NCI-H146 (cell line): ENCODE measurements at places on chromosomes 4 and X.

DNA sequence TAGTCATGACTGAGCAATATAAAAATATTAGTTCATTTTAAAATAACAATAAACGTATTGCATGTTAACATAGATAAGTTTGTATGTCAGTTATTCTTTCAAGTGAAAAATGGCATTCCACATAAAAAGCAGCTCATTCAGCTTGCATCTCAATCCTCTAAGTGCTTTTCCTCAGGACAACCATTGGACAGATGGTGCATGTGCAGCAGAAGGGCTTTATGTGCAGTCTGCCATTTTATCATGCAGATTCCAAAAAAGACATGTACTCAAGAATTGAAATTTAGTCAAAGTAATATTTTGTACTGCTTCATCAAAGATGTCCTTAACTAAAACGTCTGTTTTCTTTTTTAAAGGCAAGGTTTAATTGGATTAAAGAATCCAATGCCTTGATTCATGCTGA lies 93.4 kb downstream of the RS1 start:
- no peak for DNase-seq

DNA sequence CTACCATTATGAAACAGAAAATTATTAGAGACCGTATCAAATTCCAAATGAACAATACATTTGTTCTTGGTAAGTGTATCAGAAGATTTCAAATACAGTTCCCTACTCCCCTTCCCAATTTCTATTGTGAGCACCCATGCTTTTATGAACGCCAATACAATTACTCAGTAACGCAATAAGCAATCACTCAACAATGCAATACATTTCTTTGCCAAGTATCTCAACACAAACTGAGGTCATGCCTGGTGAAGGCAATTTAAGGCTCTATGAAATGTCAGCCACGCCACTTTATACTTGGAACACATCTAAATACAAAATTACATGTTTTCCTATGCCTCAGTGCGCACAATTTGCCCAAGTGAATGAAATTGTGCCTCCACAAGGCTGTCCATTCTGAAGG lies 712 bp downstream of the PNPLA4 start:
- DNase-seq: no peak

DNA sequence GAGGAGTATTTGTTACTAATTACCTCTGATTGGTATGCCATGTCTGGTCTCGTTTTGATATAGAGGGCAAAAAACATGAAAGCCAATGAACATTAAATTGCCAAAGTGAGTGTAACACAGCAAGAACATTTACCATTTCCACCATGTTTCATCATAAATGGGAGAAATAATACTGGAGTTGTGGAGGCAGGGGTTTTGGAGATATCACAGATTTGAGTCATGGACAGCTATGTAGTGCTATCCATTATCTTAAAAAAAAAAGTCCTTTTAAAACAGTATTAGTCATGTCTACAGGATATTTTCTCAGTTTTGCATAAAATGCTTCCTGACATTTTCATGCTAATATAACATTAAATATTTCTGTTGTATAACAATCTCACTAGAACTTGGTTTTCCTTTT lies 301.2 kb downstream of the IL1RAPL1 start:
- no peak for DNase-seq

- no peak for DNase-seq
These were observed 43.7 kb downstream of the SLC10A7 start for GRCh38 chr4:146478009-146478408.

DNA sequence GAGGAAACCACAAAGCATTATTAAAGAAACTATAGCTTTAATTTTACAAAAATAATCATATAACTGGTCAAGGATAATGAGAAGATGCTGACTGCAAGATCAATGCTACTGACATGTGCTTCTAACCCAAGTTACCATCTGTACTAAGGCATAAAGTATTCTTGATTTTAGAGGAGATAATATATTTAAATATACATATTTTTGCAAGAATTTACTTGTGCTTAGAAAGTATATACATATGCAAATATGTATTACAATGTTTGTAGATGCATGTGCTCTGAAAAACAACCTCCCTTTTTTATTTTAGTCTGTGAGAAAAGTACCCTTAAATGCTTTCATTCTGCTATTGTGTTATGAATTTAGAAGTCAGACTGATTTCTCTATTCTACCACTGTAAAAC lies 740.7 kb upstream of the SLIT2 start:
- DNase-seq: no peak

DNA sequence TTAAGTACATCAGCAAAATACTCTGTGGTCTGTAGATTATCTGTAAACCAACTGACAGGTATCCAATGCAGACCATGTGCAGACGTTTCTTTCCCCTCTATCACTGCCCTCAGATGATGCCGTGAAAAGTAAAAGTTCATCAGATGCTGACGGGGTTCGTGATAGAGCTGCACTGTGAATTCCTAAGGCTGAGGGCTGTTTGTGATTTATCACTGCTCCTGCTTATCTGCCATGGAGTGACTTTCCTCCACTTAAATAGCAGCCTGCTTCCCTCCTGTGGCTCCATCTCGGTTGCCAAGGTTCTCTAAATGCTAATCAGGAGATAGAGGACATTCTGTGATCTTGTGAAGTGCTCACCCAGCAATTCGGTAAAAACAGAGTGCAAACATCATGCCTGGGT lies 89.3 kb upstream of the SRD5A3 start:
- no peak for DNase-seq

DNA sequence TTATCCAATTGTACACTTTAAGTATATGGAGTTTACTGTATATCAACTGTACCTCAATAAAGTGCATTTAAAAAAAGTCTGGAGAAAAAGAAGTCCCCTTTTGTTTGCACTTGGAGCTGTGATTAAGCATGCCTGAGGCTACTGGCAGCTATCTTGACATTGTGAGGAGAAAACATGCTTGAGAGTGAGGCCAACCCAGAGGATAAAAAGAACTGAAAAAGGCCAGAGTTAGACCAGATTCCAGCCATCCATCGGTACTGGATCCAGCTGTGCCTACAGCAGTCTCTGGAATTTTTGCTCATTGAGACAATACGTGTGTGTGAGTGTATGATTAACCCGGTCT lies 57.4 kb downstream of the LGI2 start:
- DNase-seq: no peak

DNA sequence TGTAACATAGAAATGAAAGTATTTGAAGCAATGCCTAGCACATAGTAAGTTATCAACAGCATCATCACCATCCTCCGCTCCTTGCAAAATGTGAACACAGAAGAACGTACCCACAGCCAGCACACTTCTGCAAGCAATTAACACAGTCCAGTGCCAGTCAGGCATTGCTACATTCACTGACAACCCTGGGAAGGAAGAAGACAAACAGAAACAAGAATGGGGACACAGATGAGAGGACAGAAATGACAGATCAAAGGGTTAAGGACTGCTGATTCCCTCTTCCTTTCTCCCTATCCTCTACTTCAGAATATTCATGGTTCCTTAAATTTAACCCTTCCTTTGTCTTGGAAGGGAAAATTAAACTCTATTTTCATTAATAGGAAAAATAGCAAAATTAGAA lies 53.1 kb downstream of the CHM start:
- DNase-seq: no peak

DNA sequence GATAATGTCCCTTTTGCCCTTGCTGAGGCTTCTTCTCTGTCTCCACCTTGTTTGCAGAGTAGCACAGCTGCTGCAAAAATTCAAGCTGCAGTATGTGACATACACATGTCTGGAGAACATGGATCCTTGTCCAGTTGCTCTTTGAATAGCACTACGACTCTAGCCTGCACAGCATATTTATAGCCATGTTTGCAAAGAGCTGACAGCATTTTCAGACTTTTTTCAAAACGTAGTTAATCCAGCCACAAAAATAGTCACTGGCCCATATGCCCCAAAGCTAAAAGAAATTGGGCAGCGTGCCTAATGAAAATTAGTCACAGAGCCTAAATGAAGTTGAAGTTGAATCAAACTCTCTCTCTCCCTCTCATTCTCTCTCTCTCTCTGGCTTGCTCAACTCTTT lies 17.5 kb downstream of the SLC16A2 start:
- DNase-seq: no peak
